RKO (cell line): ENCODE measurements at places on chromosomes 3 and 15.

- DNase-seq: peak; percentile 32
Observed at GRCh38 chr3:112778353-112778948, 68.2 kb downstream of the CD200R1L start.

- no peak for DNase-seq
Observed at GRCh38 chr3:15606434-15606891, 4.9 kb downstream of the BTD start.

- no peak for DNase-seq
Observed at GRCh38 chr15:33644304-33644703, 324.0 kb upstream of the CHRM5 start.

- no peak for DNase-seq
Observed at GRCh38 chr3:129746629-129747028, 140.2 kb upstream of the PLXND1 start.

DNA sequence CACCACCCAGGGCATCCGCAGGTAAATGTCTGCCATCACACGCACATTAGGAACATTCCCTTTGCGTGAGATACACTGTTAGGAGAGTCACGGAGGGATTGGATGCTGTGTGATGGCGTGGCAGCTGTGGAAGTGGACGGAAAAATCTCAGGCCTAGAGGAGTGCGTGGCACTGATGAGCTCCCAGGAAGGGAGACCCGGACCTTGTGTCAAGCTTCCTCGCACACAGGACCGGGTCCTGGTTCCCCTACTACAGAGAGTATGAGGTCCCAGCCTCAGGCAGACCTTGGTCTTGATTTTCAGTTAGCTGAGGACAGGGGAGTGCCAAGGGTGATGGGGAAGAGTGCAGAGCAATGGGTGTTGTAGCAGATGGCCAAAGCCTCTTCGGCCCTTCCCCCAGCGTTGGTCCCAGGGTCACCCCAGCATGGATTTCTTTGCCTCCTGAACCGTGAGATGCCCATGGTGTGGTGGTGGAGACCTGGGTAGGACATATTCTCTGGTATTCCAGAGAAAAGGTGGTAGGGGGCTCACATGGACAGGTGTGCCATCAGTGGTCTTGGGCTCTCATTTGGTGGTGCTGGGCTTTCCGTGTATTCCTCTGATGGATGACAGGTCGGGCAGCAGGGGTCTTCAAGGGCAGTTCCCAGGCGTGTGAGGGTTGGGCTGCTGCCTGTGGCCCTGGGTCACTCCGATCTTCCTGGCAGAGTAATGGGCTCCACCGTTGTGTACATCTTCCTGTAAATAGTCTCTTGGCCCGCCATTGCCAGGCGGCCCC is 105.1 kb downstream of the SNRPN start:
- DNase-seq: no peak

DNA sequence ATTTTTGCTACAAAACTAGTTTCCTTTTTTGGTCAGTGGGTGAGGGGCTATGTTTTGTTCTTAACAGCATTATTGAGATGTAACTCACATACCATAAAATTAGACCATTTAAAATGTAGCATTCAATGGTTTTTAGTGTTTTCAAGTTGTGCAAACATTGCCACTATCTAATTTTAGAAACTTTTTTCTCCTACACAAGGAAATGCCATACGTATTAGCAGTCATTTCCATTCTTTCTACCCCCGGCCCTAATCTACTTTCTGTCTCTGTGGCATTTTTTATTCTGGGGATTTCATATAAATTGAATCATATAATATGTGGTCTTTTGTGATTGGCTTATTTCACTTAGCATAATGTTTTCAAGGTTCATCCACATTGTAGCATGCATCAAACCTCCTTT is 55.0 kb upstream of the TIPARP start:
- DNase-seq: no peak

- DNase-seq: no peak
Observed at GRCh38 chr15:57951328-57951932, 114.1 kb downstream of the ALDH1A2 start.

DNA sequence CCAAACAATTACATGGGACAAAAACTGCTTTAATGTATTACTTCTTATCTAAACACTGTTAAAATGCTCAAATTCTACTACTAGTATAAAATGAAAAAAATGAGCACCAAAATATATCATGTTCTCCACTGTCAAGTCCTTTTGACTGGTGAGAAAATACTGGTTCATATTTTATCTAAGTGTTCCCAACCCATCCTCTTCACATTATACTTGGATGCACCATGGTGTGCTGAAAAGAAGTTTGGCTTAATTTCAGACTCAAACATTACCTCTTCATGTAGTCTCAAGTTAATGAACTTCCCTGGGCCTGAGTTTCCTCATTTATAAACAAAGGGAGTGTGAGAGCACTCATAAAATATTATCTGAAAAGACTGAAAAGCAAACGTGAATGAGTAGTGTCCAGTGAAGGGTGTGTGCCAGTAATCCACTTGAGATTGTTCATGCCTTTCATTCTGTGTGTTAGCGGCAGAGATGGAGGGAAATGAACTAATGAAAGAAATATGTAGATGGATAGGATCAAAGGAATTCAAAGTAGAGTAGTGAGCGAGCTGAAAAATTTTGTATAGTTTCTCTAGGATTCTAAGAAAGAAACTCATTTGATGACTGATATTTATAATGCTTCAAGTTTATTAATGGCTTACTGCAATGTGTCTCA is 263.2 kb downstream of the NLGN1 start:
- DNase-seq: no peak

DNA sequence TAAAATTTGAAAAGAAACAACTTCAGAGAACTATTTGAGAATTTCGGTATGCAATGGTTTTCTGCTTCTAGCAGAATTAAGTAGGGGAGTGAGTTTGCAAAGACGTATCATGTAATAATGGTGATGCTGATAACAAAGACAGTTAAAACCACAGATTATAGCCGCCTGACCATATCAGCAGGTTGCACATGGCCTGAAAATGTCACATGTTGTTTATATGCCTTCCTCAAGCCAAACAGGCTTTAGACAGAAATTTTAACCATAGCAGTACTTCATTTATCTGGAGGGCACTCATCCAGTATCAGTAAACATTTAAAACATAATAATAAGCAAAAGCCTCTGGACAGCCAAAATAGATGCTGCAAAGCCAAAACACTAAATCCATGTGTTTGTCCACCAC is 131.7 kb downstream of the RYR3 start:
- DNase-seq: no peak

DNA sequence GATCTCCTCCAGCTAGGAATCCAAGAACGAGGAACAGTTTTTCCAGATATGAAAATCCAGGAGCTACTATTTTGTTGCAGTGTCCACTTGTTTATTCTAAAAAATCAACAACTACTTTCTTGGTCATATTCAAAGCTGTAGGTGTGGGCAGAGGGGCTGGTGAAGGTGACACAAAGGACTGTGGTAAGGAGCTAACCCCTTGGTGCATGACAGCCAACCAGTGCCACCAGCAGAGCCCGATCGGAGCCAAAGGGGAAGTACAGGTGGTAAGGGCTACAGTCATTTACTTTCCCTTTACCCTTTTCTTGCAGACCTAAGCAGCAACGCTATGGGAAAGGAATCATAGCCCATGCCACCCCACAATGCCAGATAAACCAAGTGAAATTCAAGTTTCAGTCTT is 30.7 kb downstream of the PLA1A start:
- no peak for DNase-seq

DNA sequence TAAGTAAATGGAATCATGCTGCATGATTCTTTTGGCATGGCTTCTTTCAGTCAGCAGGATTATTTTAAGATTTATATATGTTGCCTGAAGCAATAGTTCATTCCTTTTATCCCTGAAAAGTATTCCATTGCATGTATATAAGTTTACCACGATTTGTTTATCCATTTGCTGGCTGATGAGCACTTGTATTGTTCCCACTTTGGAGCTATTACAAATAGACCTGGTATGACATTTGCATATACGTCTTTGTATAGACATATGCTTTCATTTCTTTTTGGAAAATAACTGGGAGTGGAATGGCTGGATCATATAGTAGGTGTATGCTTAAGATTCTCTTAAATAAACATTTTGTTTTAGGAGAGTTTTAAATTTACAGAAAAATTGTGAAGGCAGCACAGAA is 79.3 kb upstream of the CBLB start:
- no peak for DNase-seq

DNA sequence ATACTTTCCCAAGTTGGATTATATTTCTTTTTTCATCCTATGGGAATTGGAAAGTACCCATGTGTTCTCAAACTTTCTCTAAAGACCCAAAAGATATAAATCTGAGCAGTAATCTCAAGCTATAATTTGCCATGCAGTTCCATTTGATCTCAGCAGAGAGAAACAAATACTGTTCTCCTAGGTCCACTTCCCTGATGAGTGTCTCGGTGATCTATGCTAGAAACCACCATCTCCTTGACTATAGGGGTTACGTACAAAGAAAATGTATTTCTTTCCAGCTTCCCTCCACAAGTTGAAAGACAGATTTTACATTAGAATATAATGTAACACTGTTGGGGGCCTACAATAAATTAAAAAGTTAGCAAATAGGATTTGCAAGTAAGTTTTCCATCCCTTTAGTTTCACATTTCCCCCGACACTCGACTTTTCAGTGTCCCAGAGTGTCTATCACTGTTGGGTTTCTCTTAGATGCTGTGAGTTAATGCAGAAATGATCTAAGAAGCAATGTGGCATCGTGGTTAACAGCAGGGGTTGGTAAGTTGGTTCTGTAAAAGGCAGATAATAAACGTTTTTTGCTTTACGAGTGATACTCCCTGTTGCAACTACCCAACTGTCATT is 465.1 kb upstream of the CFAP20DC start:
- no peak for DNase-seq
